ENCODE measurements at places on chromosomes 2 and 18.

GRCh38 chr18:1017227-1018058 lies 112.8 kb downstream of the ADCYAP1 start:
- no peak for DNase-seq

DNA sequence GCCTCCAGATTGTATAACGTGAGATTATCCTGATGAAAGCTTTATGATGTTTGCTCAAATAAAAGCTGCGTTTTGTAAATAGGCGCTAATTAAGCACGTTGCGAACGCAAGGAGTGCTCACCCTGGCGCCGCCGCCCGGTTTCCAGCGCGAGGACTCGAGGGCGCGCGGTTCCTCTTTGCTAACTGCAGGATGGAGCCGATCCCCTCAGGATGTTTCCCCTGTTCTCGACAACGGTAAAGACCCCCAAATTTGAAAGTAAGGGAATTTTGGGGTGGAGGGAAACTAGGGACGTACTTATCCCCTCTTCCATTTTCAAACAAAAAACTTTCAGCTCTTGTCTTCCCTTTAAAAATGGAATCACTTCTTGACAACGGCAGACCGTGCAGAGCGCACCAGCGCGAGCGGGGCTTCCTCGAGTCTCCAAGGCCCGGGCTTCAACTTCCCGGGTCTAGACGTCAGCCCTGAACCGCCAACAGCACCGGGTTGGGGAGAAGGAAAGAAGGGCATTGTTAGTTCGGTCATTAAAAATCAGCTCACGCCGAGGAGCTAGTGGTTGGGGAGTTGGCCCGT lies 1.1 kb upstream of the GBX2 start:
- no peak for DNase-seq

GRCh38 chr2:230932556-230933511 lies 7.8 kb upstream of the GPR55 start:
- no peak for DNase-seq

DNA sequence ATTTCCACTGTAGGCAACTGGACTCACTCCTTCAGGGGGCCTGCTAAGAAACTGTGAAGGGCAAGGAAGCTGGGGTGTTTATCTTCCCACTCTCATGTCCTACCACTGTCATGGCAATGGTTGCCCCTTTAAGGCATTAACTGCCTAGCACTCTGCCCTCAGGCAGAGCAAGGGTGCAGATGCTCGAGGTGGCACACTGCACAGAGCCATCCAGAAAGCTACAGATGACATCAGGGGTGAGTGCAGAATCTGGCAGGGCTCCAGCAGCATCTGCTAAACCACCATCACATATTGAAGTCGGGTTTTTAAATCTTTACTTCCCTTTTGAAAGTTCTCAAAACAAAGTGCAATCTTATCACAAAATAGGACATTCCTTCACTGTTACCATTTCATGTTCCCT lies 75.4 kb downstream of the RAPGEF4 start:
- DNase-seq = no peak

GRCh38 chr2:240575101-240575965 lies 7.0 kb downstream of the RNPEPL1 start:
- no peak for DNase-seq

DNA sequence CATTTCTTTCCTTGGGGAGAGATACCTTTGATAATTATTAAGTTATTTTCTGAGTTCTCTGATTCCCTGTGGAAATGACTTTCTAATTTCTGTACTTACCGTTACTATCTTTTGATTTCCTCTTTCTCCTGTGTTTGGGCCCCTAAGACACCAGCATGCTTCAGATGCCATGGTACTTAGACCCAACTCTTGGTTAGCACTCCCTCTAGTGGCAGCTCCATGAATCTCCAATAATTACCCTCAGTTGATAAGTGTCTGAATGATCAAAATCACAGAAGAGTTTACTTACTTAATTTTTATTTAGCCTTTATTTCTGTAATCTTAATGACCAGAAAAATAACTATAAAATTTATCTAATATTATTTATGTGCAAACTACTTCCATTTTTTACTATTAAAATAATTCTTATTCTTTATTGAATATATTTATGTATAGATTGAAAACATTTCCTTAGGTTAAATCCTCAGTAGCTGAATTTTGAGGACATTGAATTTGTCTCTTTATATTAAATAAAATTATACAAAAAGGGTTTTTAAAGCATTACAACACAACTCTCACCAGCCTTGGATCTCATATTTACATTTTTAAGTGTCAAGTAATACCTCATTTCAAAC lies 300.4 kb downstream of the KCNS3 start:
- peak; percentile 49 for DNase-seq

GRCh38 chr18:5488844-5489243 lies 55.0 kb downstream of the EPB41L3 start:
- DNase-seq = no peak

GRCh38 chr2:188993247-188993646 lies 19.1 kb downstream of the COL3A1 start:
- no peak for DNase-seq

GRCh38 chr2:72205504-72205881 lies 57.8 kb upstream of the CYP26B1 start:
- no peak for DNase-seq

GRCh38 chr18:12597760-12598159 lies 60.1 kb downstream of the SPIRE1 start:
- DNase-seq = peak; percentile 53

DNA sequence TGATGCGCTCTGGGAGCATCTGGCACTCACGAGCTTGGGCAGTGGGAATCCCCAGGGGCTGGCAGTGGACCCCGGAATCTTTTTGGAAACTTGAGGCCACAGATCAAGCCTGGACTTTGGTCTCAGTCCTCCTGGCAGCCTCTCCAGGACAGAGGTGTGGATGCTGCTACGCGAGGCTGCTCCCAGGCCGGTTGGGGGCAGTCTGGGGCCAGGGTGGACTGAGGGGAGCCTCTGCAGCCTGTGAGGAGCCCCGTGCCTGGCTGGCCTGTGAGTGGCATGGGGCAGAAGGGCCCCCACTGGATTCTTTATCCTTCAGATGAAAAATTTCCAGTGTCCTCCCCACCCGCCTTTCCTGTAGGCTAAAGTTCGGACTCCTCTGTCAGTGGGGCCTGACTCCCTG lies 12.7 kb upstream of the DES start:
- no peak for DNase-seq

DNA sequence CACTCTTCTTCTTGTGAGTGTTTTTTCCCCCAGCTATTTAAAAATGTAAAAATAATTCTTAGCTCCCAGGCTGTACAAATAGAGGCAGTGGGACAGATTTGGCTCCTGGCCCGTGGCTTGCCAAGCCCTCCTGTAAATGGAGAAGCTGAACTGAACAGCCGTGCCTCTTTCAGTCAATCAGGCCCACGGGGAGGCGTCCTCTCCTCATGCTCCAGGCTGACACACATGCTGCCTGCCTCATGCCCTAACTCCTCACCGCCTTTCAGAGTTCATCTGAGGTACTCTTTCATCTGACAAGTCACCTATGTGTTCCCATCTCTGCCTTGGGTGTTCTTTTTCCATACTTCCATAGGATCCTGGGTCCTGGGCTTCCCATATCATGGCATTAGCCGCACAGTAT lies 58.9 kb downstream of the BMP10 start:
- DNase-seq = no peak

DNA sequence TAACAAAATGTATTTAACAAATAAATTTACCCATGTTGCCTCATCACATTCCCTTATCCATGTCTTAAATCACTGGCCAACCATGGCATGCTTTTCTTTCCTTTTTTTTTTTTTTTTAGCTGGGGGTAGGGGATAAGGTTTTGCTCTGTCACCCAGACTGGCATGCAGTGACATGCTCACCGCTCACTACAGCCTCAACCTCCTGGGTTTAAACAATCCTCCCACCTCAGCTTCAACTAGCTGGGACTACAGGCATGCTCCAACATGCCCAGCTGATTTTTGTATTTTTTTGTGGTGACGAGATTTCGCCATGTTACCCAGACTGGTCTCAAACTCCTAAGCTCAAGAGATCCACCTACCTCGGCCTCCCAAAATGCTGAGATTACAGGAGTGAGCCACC lies 266.4 kb downstream of the THSD7B start:
- DNase-seq = no peak

GRCh38 chr2:85237849-85238565 lies 89.8 kb downstream of the TGOLN2 start:
- no peak for DNase-seq

DNA sequence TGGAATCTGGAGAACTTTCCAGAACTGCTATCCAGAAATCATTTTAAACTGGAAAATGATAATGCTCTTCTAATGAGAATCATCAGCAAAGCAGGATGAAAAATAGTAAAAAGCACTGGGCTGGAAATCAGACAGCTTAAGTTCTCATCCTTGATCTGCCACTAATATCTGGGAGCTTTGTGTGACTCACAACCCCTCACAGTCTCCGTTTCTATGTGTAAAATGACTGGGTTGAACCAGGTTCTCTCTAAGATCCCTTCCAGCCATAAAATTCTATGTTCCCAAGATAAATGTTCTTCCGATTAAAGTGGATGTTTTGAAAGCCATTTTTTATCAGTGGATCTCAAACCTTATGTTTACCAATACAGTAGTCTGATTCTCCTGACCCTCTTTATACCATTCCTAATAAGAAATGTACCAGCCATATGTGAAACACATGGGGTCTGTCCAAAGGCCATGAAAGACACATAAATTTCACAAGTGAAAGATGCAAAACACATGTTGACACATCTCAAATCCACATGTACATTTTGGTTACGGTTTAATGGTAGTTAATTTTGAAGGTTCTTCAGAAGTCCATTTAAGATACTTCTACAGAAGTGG lies 188.8 kb downstream of the EN1 start:
- DNase-seq = no peak

DNA sequence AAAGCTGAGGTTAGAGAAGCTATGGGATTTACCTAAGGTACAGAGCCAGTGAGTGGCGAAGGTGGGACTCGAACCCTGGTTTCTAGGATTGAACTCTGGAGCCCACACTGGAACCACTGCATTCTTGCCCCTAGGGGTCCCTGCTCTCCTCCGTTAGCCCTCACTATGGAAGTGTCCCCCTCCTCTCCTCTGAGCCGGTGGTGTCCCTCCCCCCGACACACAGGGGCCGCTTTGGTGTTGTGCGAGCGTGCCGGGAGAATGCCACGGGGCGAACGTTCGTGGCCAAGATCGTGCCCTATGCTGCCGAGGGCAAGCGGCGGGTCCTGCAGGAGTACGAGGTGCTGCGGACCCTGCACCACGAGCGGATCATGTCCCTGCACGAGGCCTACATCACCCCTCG lies 8.5 kb upstream of the GMPPA start:
- DNase-seq = no peak

GRCh38 chr2:68771211-68771751 lies 36.7 kb downstream of the ARHGAP25 start:
- no peak for DNase-seq

GRCh38 chr2:97745474-97746174 lies 32.2 kb downstream of the ZAP70 start:
- DNase-seq = no peak

DNA sequence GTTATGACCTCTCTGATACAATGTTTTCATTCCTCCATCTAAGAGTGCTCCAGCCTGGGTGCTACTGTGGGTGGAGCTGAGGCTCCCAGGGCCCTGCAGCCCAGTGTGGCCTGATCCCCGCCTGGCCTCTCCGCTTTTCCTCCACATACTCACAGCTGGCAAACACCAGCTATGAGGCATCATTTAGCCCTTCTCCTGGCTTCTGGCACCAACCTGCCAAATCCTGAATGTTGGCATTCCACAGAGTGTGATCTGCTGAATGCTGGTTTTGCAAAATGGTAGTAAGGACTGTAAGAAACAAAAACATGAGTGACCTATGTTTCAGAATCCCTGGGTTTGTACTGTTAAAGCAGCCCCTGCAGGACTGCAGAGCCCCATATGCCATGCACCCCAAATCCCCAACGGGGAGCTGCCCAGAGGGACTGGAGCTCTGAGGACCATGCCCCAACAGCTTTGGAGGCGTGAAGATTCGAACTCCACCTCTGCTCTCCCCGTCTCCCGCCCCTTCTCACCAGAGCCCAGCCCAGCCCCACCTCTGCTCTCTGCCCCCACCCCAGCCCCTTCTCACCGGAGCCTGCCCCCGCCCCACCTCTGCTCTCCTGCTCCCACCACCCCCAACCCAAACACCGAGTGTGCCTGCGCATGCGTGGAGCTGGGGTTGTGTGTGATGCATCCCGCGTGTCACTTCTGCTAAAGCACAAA lies 4.2 kb downstream of the SLC66A2 start:
- no peak for DNase-seq

DNA sequence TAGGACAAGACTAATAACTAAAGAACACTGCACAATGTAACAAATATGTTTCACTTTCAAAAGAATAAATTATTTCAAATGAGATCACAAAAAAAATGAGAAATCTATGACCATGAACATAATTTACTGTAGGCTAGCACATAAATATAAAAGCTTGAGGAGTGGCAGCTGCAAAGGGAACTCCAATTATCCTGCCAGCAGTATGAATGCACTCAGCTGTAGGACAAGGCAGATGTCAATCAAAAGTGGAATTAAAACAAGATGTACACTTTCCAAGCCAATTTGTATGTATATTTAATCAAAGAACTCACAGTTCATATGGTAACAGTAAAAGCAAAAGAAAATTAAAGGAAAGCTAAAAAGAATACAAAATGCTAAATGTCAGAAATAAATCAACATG lies 76.6 kb upstream of the NCKAP5 start:
- DNase-seq = no peak

- no peak for DNase-seq
Measured at GRCh38 chr18:36532394-36532793, 234.9 kb downstream of the FHOD3 start.

- DNase-seq = no peak
Measured at GRCh38 chr2:167110345-167110744, 222.1 kb downstream of the XIRP2 start.

DNA sequence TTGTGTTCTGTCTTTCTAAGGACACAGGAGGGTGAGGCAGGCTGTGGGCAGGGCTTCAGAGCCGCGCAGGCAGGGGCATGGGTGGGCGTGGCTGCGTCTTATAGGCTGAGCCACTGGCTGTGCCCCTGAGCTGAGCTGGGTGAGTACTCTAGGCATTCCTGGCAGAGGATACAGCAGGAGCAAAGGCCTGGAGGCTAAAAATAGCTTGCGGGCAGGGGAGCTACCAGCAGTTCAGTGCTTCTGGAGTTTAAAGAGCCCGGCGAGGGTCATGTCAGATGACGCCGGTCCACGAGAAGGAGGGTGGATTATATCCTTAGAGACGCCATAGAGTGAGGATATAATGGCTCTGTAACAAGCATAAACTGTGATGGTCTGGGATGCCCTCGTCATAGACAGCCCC lies 31.5 kb upstream of the PDIA6 start:
- DNase-seq = no peak

All from SW 1271 (cell line).